Bronchial epithelial cell (primary cell): ENCODE measurements at places on chromosomes 1 and 21. TPM values are rescaled to one million over a fixed set of nuclear protein-coding genes. Genes with fewer than 3 reads are reported as not detected.

Gene IGSF21
- not detected in 2 replicates for total RNA-seq

Gene AHCTF1
- 28.2 and 28.3 TPM in 2 replicates for total RNA-seq

Gene SEC16B
- total RNA-seq = 0.26 TPM in 2 replicates

- DNase-seq = no peak
These were observed 41.8 kb upstream of the CD55 start for GRCh38 chr1:207279652-207280051.

- no peak for DNase-seq
These were observed 38.3 kb downstream of the CAMSAP2 start for GRCh38 chr1:200776949-200777348.

DNA sequence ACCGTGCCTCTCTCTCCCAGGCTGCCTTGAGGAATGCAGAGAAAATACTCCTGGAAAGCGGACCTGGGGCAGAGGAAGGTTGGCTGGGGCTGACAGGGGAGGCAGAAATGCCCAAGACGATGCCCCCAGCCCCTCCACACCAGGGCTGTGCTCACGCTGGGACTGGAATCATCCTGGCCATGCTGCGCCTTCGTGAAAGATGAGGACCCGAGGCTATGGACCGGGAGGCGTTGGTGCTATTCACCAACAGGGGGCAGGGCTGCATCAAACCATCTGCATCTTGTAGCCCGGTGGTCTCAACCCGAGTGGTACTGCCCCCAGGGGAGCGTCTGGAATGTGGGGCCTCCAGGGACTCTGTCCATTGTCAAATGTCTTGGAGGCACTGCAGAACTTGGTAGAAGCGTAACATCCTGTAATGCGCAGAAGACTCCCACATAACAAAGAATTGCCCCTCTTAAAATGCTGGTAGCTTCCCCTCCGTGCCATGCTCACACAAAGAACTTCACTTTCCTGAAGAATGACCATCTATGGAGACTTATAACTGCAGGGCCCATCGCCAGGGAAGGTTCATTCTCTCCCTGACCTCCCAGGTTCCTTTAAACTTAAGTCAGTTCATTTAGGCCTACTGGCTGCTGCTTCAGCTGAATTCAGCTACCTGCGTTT, 251.2 kb downstream of the RRAGC start:
- no peak for DNase-seq

- DNase-seq = peak; percentile 47
These were observed 140.4 kb upstream of the C1orf105 start for GRCh38 chr1:172279939-172280636.

- DNase-seq = no peak
These were observed 6.4 kb upstream of the MMEL1 start for GRCh38 chr1:2639203-2639602.

GRCh38 chr1:47986761-47987200, 10.4 kb downstream of the TRABD2B start:
- no peak for DNase-seq
